RPMI8226 (cell line): ENCODE measurements at places on chromosomes 2 and 18.

GRCh38 chr2:158745067-158745865, 49.9 kb upstream of the DAPL1 start:
- DNase-seq = peak; percentile 34

GRCh38 chr2:37211212-37211611, 14.9 kb downstream of the CEBPZOS start:
- DNase-seq = no peak

- DNase-seq = peak; percentile 61
These were observed 122.5 kb downstream of the FHOD3 start for GRCh38 chr18:36419900-36420531.

GRCh38 chr18:32201948-32202672, 12.3 kb downstream of the MEP1B start:
- no peak for DNase-seq

- no peak for DNase-seq
These were observed 142.2 kb downstream of the UBE2E3 start for GRCh38 chr2:181122601-181123000.

DNA sequence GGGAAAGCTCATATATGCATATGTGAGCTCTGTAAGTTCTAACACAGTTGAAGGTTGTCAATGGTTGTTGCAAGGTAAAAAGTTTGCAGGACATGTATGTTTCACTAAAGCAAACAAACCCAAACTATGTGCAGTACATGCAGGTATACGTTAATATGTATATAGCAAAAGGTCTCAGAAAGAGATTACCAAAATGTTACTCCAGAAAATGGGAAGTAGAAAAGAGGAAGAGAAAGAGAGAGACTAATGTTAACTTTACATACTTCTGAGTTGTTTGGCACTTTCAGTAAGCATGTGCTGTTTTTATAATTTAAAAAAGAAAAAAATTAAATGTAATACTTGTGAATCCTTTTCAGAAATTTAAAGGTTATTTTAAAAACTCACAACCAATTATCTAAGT, 32.8 kb upstream of the PEX13 start:
- peak; percentile 32 for DNase-seq

GRCh38 chr2:69345434-69345833, 41.6 kb downstream of the GFPT1 start:
- DNase-seq = no peak

DNA sequence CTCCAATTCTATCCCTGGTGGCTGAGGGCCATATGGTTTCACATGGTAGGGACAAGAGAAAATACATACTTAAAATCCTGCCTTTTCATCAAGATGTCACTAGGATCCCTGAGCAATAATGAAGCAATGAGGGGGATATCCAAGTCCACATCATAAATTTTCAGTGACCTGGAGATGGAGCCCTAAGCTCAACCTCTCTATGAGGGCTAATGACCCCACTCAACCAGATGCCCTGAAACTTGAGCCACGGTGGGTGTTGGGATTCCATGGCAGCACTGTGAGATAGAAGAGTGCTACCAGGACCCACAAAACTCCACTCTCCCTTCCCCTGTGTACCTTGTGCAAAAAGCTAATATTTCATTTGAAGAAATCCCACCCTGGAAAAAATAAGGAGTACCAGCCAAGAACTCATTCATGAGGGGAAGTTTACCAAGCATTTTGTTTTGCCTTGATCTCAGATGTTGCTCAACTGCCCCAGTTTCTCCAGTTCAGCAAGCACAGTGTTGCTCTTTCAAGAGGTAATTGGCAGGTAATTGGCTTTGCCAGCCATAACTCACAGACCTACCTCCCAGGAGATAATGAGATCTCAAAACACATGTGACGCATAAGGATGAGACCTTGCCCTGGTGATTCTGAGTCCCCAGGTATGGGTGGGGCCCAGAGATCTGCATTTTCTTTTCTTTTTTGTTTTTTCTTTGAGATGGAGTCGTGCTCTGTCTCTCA, 51.0 kb upstream of the TTC39C start:
- DNase-seq = no peak

DNA sequence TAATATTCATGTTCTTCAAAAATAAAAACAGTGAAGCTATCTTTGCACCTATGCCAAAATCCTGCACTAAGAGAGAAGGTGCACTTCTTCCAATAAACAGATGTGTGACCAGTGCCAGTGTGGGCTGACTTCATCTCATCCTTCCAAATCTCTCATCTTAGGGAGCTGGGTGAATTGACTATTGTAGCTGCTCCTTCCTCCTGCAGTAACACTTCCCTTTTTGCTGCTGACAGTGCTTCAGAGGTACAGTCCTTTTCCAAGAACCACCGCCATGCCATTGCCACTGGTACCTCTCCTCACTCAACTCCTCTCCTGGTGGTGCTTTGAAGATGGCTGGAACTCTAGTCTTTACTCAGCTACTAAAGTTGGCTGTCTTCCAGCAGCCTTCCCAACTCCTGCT, 42.1 kb upstream of the ARHGAP25 start:
- no peak for DNase-seq

DNA sequence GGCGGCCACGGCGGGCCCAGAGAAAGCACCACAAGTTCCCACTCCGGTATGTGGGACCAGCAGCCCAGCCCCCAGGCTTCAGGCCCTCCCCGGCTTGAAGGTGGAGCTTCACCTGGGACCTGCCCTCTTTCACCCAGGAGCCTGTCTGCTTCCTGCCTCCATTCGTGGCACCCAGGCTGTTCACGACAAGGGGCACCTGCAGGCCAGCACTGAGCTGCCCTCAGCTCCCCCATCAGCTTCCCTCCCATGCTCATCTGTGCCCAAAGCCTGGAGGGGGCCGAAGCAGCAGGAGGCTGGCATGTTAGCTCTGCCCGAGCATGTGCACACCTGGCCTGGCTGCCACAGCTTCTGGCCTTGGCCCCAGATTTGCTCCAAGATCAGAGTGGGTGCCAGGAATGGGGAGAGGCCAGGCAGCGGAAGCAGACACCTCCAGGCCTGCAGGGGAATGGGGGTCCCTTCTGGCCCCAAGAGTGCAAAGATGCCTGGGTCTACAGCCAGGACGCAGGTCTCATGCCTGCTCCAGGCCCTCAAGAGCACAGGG, 312.4 kb upstream of the SYT4 start:
- DNase-seq = no peak

DNA sequence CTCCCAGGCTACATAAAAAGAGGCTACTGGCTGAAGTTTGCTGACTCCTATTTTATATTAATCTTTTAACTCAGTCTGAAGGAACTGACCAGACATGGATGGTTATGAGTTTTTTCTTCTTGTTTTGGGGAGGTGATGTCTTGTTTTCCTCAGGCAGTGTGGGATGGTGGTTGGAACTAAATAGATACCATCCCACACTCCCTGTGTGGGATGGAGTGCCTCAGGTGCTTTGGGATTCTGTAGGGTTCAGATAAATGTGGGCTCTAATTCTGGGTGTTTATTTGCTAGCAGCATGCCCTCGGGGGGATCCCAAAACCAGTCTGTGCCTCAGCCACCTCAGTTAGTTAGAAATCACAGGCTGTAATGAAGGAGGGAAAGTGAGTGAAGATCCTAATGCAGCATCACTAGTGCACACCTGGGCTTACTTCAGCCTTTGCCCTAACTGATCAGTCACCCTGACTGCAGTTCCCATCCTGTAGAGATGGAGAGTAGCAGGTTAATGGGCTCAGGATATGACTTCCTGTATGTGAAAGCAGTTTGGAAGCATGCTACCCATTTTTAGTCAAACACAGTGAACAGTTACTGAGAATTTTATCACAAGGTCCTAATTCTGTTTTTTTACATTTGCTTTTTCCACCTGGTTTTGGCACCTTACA, 132.2 kb downstream of the SPTBN1 start:
- no peak for DNase-seq

GRCh38 chr2:10647441-10647840, 42.3 kb downstream of the NOL10 start:
- DNase-seq = no peak

- DNase-seq = no peak
These were observed 14.2 kb upstream of the RHOB start for GRCh38 chr2:20432714-20433113.
